ENCODE measurements at places on chromosomes 6 and 20.

DNA sequence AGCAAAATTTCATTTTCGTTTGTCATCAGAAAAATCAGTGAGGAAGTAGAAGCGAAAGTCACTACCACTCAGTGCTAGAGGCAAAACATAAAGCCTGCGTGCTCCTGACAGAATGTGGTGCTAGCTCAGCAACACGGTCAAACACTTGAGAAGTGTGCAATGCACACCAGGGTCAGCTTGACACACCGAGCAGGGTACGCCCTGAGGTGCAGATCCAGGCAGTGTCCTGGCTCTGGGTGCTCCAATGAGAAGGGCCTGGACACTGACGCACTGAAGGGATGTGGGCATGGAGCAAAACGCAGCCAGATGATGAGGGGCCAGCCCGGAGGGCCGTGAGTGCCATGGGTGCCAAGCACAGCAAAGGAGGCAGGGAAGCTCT is 5.9 kb downstream of the RNASET2 start:
- DNase-seq: no peak

DNA sequence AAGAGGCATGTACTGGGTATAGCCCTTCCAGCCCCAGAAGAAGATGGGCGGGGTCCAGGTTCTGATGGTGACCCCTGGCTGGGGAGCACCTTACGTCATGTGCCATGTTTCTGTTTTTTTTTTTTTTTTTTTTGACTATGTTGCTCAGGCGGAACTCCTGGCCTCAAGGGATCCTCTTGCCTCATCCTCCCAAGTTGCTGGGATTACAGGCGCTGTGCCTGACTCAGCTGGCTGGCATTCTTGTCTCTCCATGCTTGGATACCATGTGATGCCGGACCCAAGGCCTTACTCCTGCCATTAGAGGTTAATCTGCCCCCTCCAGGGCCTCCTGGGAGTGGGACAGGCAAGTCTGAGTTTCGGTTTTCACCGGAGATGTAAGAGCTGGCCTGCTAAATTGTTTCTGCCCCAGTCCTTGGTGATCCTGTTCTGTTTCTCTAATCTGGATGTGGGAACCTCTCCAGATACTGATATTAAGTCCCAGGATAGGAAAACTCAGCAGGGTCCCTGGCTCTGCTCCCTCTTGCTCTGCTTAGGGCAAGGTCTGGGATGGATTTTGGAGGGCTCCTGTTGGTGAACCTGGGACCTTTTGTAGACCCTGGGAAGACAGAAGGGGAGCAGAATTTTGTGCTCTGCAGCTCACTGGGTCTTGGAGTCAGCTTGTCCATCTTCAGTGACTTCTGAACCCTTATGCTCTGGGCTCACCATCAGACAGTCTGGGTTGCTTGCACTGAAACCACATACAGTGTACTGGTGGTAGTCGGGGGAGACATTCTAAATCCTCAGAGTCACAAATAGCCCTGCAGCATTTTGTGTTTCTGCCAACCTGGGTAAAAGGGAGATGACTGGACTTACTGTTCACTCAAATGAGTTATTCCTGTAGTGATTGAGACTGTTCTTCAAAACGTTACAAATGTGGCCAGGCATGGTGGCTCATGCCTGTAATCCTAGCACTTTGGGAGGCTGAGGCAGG is 45.1 kb downstream of the PTK7 start:
- no peak for DNase-seq

DNA sequence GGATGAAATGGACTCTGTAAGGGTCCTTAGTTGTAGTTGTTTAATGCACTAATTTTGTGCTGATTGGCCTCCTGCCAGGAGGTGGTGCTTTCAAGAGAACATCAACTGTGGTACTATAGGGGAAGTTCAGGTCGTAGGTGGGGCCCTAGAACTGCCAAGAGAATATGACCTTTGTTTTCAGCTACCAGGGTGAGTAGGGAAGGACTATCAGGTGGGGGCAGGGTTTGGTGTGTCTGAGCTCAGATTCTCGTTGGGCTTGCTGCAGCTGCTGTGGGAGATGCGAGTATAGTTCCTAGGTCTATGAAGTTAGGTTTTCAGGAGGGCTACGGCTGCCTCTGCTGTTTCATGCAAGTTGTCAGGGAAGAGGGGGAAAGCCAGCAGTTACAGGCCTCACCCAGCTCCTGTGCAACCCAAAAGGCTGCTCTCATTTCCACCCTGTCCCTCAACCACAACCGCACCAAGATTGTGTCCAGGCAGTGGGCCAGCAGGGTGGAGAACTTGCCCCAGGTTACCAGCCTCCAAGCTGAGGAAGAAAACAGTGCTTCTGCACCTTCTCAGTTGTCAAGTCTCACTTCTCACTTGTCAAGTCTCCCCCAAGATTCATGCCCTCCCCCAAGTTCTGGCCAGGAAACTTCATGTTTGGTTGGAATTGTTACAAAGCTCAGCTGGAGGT is 626.5 kb upstream of the MAP3K7 start:
- no peak for DNase-seq

GRCh38 chr6:113813142-113813541 is 44.0 kb upstream of the MARCKS start:
- DNase-seq: no peak

- DNase-seq: no peak
Observed at GRCh38 chr6:16807956-16808355, 46.7 kb upstream of the ATXN1 start.

GRCh38 chr6:39128106-39128505 is 13.1 kb upstream of the SAYSD1 start:
- no peak for DNase-seq

GRCh38 chr6:142844065-142844755 is 100.8 kb downstream of the HIVEP2 start:
- no peak for DNase-seq

- no peak for DNase-seq
Observed at GRCh38 chr6:47360388-47360787, 50.7 kb upstream of the TNFRSF21 start.

- DNase-seq: no peak
Observed at GRCh38 chr20:23318347-23318746, 32.2 kb upstream of the NXT1 start.

DNA sequence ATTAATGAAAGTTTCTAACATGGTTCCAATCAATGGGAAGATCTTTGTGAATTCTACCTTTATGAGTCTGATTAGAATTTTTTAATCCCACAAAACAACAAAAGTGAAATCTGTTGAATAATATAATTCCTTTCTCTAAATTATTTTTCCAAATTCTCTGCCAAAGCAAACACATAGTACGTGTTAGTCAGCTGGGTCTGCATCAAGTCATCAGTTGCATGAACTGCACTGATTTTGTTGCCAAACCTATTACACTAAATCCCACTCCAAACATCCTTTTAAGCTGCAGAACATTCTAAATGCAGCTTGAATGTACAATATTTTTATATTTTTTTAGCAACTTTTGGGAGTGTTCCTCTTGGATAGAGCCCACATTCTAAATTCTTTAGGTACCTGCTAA is 199.0 kb upstream of the HSF2 start:
- DNase-seq: no peak

DNA sequence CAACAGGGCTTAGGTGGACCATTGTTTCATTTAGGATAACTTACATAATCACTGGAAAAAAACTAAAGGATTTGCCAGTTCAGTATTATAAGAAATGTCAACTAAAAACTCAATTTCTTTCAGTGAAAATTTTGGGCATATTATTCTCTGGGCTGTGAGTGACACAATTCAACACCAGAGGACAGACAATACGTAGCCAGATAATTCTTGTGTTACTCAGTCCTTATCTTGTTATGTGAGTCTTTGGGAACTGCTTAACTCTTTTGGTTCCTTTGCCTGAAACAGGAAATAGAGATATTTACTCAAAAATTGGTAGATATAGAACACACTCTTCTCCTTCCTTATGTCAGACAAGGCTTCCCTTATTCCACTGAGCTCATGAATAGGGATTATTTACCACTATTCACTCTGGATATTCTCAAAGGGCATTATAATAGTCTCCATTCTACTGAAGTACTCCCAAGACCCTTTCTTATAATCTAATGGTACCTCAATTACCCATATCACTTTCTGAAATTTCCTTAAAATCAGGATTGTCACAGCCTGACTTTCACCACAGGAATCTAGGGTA is 4.9 kb upstream of the BEND6 start:
- no peak for DNase-seq

DNA sequence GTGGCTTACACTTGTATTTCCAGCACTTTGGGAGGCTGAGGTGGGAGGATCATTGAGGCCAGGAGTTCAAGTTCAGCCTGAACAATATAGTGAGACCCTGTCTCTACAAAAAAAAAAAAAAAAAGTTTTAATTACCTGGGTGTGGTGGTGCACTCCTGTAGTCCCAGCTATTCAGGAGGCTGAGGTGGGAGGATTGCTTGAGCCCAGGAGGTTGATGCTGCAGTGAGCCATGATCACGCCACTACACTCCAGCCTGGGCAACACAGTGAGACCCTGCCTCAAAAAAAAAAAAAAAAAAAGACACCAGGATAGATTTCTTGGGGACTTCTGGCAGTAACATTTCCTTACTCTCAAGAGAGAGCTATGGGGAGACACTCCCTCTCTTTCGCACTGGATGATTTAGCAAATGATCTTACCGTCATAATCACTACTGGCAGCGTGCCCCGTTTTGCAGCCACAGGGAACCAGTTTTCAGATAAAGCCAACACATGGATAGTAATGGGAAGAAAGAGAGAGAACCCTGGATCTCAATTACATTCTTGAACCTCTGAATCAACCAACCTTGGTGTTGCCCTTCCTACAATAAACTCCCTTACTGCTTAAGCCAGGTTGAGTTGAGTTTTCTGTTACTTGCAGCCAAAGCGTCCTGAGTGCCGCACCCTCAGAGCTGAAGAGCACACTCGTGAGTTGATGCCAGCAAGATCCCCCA is 18.1 kb upstream of the PTPN1 start:
- DNase-seq: no peak

- no peak for DNase-seq
Observed at GRCh38 chr6:18495236-18495635, 108.1 kb downstream of the RNF144B start.

GRCh38 chr6:130681028-130681427 is 146.2 kb upstream of the SMLR1 start:
- no peak for DNase-seq

DNA sequence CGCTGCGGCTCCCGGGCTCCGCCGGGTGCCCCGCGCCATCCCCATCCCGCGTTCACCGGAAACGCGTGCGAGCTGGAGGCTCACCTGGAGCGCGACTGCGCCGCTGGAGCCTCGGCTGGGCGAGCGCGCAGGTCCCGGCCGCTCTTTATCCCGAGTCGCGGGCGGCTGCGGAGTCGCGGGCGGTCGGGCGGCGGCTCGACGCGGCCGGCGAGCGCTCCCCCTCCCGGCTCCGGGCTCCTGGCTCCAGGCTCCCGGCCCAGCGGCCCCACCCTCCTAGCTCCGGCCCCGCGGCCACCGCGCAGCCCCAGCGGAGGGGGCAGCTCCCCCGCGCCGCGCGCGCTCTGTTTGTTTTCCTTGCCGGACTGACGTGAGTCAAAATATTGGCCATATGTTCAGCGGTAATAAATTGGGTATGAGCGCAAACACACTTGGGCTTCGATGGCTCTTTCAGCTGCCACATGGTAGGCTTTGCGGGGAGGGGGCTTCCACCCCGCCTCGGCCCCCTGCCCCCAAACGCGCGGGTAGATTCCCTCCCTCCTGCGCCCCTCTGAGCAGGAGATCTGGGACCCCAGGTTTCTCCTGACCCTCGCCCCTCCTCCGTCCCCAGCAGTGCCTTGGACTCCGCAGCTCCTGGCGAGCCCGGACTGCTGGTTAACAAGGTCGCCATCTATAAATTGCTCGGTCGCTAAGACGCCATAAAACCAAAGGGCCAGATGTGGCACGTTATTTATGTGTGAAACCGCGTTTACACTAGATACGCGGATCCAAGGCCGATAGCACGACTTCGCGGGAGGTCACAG is 8.8 kb upstream of the NKX2-2 start:
- no peak for DNase-seq

GRCh38 chr20:1788044-1788443 is 107.2 kb upstream of the SIRPA start:
- no peak for DNase-seq

All from stimulated activated CD8-positive, alpha-beta memory T cell treated with anti-CD3 and anti-CD28 coated beads, Interleukin-4, amount 100 ng/mL, for 4 hours (primary cell).